ENCODE measurements at places on chromosomes 5 and 9. TPM values are rescaled to one million over a fixed set of nuclear protein-coding genes. Genes with fewer than 3 reads are reported as not detected.

GRCh38 chr5:89276566-89277305 is 393.8 kb upstream of the MEF2C start:
- no peak for DNase-seq

The SNCAIP gene
- polyA plus RNA-seq: not detected

- no peak for DNase-seq
These were observed 17.3 kb upstream of the DAP start for GRCh38 chr5:10778179-10778910.

The TNFAIP8 gene
- 34.9 TPM for polyA plus RNA-seq

DNA sequence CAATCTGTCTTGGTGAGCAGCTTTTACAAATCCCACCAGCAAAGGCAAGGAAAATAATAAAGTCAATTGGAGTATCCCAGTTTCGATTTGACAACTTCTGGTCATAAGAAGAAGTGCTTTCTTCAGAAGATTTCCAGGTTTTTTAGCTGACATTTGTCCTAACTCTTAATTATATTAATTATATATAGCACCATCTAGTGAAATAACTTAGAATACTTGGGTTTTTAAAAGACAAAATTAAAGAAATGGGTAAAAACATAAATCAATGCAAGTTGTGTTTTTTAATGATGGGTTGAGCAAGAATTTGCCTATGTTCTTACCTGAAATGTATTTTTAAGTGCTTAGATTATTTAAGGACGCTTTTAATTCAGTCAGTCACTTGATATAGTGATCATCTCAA is 421.8 kb downstream of the ACTL7B start:
- no peak for DNase-seq

The TMEFF1 gene
- 0.37 TPM for polyA plus RNA-seq

GRCh38 chr5:635306-636055 is 23.3 kb downstream of the CEP72 start:
- no peak for DNase-seq

- DNase-seq: no peak
These were observed 273.5 kb upstream of the PTGER4 start for GRCh38 chr5:40405996-40406740.

DNA sequence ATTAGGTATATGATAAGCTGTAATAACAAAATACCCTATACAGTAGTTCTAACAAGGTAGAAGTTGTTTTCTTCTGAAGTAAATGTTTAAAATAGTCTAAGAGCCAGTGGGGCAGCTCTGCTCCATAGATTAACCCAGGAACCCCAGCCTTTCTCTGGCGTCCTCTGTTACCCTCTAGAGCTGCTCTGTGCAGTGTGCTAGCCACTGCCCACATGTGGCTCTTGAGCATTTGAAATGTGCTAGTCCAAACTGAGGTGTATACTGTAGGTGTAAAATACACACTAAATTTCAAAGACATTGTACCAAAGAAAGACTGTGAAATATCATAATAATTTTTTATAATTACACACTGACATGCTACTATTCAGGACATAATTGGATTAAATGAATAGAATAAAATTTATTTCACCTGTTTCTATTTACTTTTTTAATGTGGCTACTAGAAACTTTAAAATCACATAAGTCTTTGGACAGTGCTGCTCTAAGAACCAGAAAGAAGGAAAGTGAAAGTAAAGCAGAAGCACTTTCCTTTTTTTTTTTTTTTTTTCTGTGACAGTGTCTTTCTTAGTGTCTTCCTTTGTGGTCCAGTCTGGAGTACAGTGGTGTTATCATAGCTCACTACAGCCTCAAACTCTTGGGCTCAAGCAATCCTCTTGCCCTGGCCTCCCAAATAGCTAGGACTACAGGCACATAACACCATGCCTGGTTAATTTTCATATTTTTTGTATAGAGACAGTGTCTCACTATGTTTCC is 39.3 kb downstream of the RAI14 start:
- DNase-seq: no peak

The ORM2 gene
- polyA plus RNA-seq: not detected

DNA sequence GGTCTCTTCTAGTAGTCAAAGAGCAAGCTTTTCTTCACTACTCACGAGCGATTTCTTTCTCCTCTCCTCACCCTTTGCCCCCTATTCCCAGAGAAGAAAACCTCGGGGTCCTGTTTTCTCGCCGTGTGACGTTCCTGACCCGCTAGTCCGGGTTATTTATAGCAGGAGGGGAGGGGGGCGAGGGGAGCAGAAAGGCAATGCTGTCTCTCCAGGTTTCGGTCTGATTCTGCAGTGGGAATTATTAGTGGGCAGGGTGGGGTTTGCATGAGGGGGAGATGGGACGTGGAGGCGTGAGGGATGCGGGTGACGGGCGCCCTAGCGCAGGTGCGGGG is 847 bp upstream of the GABRB2 start:
- no peak for DNase-seq

GRCh38 chr5:178090856-178091255 is 22.5 kb upstream of the N4BP3 start:
- no peak for DNase-seq

- DNase-seq: no peak
These were observed 16.3 kb downstream of the KLF9 start for GRCh38 chr9:70398145-70398556.

GRCh38 chr5:74953937-74954720 is 87.9 kb upstream of the FAM169A start:
- no peak for DNase-seq

- no peak for DNase-seq
These were observed 29.4 kb downstream of the CAMSAP1 start for GRCh38 chr9:135877791-135878527.

The C8G gene
- polyA plus RNA-seq: 1.3 TPM

The INPP5E gene
- polyA plus RNA-seq: 11.2 TPM

DNA sequence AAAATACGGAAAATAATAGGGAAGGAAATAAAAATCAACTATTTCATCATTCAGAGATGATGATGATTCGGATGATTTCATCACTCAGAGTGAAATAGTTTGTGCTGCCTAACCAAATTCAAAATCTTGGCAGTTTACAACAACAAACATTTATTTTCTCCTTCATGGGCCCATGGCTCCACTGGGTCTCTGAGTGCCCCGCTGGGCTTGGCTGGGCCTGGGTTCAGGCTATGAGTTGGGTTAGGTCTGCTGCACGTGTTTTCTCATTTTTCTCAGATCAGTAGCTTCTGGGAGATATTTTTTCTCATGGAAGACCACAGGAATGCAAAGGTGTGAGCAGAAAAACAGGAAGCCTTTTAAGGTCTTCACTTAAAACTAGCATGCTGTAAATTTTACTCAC is 24.0 kb upstream of the F2RL1 start:
- no peak for DNase-seq

DNA sequence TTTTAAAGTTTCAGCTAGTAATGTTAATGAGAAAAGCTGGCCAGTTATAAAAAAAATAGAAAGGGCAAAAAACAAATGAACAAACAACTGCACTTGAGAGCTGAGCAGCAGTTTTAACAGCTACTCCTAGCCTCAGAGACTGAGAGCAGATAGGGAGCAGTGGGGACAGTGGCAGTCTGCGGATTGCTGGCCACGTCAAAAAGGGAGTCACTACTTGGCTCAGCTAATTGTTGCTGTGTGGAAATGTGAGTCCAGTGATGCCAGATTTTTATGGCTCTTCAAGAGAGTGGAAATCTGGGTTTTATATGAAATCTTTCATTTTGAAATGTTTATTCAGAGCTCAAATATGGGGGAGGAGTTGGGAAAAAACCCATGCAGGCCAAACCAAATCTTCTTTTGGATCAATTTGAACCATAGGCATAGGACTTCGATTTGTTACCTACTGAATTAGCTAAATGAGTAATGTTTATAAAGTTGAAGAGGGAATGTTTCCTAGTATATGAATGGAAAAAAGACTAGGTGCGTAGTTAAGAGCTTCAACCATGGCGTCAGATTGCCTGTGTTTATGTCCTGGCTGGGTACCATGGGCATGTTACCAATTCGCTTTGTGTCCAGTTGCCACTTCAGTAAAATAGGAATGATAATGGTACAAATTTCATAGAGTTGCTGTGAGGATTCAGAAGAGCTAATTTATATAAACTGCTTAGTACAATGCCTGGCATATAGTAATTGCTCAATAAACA is 102.1 kb downstream of the PAM start:
- no peak for DNase-seq

DNA sequence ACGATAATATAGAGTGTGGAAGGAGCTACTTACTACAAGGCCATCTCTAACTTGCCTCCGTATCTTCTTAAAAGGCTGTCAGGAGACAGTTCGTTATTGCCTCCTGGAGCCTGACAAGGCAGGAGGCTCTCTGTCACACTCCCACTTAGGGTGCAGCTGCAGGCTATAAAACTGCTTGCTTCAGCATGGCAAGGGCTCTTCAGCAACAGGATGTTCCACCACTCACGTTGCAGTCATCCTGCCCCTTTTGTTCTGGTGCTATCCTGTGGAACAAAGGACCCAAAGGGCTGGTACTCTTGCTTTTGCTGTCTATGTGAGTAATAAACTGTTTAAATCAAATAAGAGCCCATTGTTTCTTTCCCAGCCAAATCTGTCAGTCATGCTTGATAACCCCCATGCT is 508.9 kb downstream of the NTRK2 start:
- DNase-seq: no peak

DNA sequence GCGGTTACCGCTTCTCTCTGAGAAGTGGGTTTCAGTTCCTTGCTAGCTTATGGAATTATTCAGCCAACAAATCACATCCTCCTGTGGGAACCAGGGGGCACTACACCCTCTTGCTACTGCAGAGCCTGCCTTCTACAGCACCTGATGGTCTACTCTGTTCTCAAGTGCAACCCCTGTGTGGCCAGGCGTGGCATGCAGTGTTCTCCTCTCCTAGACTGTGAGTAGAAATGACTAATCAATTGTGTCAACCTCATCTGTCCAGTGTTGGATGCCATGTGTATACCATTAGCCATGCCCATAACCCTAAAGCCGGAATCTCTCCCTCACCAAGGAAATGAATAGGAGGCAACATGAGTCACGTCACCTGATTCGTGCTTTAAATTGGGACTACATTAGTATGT is 117.2 kb upstream of the LIFR start:
- no peak for DNase-seq

DNA sequence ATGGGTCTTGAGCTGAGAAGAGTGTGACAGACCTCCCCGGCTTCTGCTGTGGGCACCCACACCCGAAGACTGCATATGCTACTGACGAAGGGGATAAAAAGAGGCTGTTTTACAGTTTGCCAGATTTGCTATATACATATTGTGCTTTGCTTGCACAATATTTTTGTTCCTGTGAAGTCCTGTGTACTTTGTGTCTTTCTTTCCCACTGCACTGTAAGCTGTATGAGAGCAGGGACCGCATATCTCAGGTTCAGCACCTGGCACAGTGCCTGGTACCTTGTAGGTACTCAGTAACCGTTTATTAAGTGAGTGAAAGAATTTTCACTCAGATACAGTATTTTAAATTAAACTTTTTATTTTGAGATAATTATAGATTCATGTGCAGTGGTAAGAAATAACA is 8.2 kb upstream of the GARNL3 start:
- no peak for DNase-seq

All from A549 (cell line).